ENCODE measurements at places on chromosomes 11 and 22.

GRCh38 chr11:134915212-134915611, 503.2 kb upstream of the B3GAT1 start:
- no peak for DNase-seq

GRCh38 chr11:72769680-72770079, 17.5 kb upstream of the ARAP1 start:
- DNase-seq, result no peak

- DNase-seq, result no peak
Measured at GRCh38 chr11:74777038-74777437, 28.4 kb downstream of the RNF169 start.

DNA sequence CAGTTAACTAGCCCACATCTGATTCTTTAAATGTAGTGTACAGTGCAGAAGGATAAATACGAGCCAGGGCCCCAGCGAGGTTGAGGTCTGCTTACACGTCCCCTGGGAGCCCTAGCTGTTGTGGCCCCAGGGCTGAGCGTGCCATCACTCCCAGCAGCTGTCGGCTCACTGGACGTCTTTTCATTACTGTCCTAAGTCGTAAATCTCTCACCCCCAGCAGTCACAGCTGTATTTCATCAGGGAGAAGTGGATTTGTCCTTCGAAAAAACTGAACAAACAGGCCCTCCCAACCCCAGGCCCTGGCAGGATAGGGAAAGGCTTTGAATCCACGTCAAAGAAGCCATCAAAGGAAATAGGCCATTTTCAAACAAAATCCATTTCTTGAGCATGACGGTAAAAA, 110.4 kb upstream of the CSNK2A3 start:
- DNase-seq, result no peak

DNA sequence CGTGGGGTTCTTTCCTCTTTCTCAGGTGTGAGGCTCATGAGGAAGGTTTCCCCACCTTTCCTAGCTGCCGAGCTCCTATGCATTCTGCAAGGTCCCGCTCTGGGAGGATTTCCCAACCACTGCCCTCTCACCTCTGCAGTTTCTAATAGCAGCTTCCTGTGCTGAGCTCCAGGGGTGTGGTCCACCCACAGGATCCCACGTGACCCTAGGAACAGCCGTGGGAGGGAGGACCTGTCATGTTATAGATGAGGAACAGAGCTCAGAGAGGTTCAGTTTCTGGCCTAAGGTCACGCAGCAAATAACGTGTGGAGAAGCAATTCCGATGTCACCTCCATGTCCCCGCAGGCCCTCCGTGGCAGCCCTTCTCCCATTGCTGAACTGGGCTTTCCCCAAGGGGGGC, 38.5 kb downstream of the FLRT1 start:
- DNase-seq, result no peak

GRCh38 chr22:44271010-44271500, 41.7 kb downstream of the SHISAL1 start:
- no peak for DNase-seq

GRCh38 chr11:126394036-126394435, 38.5 kb downstream of the ST3GAL4 start:
- DNase-seq, result no peak

- no peak for DNase-seq
Measured at GRCh38 chr11:61144511-61145179, 16.6 kb downstream of the VPS37C start.

DNA sequence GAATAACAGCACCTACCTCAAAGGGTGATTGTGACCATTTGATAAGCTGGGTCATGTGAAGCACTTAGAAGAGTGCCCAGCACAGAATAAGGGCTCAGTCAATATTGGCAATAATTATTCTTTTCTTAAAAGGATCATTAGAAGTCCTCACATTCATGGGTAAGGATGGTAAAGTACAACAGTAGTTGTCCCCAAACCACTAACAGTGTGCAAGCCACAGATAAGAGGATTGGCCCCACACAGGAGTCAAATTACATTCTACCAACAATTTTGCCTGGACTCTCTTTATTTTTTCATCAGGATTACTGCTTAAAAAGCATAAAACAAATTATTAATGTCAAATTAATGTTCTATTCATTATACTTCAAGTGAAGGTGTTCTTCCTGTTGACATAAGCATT, 271.5 kb upstream of the PDGFD start:
- no peak for DNase-seq

GRCh38 chr22:49753276-49753890, 74.3 kb downstream of the BRD1 start:
- DNase-seq, result no peak

DNA sequence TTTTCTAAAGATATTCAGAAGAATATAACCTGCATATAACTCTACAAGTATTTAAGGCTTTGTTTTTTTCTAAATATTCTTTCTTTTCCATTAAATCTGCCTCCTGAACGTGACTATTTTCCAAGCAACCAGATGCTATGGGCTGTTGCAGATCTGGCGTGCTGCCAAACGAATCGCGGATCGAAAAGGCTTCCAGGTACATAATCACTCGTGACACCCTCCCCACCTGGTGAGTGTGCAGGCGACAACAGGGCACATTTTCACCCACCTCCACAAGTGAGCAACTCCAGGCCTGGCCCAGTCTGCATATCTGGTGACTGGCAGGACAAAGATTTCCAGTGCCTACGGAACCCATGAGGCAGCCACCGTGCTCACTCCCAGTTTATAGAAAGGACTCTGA, 660.1 kb downstream of the OPCML start:
- DNase-seq, result no peak

- DNase-seq, result no peak
Measured at GRCh38 chr11:91926965-91927364, 297.7 kb upstream of the FAT3 start.

All from amniotic stem cell (primary cell).